NCI-H1105 (cell line): ENCODE measurements at places on chromosomes 12 and 14.

DNA sequence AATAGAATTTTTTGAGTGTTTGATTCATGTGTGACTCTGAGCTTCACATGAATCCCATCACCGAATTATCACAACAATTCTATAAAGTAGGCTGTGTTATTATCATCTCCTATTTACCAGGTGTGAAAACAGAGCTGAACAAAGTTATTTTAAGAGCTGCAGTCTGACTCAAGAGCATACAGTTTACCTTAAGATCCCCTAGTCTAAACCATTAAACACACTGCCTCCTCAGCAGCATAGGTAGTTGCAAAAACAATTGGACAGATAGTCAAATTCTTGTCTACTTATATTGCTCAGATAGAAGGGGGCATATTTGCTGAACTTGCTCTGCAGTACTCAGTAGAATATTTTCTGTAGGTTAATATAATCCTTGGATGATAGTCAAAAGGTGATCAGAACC, 219.8 kb upstream of the ATP2B1 start:
- no peak for DNase-seq

GRCh38 chr14:30974628-30975027, 50.8 kb upstream of the AP4S1 start:
- no peak for DNase-seq

DNA sequence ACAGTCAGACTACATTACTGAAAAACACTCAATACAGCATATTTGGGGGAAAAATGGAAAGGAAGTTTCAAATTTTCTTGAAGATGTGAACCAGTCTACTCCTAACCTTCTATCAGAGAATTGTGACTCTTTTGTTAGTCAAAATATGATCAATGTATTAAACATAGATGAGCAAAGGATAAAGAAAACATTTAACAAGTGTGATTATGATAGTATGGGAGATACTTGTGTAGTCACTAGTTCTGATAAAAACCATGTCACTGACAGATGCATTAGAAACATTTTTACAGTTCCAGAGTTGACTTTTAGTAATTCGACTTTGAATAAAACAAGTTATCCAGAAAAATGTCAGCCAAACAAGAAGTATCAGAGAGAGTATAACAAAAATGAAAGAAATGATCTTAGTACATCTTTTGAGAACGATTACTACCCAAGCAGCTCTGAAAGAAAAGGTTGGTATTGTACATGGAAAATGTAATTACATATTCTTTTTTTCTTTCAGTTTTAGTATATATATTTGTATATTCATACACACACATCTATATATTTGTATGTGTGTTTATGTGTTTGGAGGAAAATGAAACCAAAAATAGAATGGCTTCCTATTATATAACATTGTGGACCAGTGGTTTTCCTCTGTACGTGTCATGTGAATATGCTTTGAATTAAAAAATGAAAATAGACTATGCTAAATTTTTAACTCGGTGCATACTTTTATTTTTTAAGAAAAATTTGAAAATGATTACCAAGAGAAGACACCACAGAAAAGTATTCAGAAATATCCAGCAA, 63.3 kb upstream of the ABCD2 start:
- no peak for DNase-seq

DNA sequence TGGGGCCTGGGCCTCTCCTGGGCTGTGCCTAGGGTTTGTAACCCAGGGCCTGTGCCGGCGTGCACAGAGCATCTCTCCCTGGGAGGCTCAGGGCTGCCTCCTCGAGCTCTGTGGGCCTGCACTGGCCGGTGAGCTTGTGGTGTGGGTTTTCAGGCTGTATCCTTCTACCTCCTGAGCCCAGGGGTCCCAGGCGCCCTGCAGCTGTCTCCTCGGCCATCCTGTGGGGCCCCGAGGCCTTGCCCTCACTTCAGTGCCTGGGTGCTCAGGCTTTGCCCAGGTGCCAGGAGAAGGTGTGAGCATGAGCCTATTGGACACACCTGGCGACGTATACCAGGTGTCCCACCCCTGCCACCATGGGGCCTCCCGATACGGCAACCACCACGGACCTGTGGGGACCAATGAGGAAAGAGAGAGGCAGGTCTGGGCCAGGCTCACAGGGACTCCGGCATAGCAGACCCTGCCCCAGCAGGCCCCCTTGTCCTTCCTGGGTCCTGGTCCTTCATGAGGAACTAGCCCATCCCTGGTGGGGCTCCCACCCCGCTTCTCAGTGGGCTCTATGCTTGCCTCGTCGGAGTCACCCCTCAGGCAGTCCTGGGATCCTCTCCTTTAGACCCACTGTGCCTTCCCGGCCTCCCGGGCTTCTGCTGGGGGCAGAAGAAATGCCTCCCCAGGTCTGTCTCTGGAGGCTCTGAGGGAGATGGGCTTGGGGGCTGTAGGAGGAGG, 400.2 kb downstream of the TMEM121 start:
- DNase-seq = no peak

DNA sequence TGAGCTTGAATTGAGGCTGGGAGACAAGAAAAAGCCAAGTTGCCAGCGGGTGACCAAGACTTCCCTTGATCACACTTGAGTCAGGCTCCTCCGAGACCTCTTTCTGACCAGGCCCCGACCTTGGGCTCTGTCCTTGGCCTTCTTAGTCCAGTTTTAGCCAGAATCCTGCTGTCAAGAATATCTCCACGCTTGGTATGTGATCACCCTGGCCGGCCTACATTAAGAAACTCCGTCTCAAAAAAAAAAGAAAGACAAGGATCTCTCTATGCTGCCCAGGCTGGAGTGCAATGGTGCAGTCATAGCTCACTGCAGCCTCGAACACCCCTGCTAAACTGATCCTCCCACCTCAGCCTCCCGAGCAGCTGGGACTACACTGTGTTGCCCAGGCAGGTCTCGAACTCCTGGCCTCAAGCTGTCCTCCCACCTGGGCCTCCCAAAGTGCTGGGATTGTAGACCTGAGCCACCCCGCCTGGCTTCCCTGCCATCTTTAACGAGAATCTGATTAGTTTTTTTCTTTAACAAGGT, 1.0 kb upstream of the ITPK1 start:
- no peak for DNase-seq

GRCh38 chr12:67468549-67469245, 179.8 kb upstream of the DYRK2 start:
- no peak for DNase-seq

DNA sequence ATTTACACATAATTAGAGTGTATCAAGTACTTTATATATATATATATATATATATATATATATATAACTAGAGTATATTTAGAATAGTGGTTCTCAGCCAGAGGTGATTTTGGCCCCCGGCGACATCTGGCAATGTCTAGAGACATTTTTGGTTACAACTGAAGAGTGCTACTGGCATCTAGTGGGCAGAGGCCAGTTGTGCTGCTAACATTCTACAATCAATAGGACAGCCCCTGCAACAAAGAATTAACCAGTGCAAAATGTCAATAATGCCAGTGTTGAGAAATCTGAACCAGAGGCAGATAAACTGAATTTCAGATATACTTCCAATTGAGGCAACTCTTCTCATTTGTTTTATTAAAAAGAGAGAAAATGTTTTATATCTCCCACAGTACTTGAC, 8.9 kb downstream of the GTF2A1 start:
- DNase-seq = no peak

- no peak for DNase-seq
Measured at GRCh38 chr12:119679081-119679480, 11.1 kb downstream of the PRKAB1 start.

GRCh38 chr12:12744546-12745305, 27.6 kb downstream of the CDKN1B start:
- no peak for DNase-seq

DNA sequence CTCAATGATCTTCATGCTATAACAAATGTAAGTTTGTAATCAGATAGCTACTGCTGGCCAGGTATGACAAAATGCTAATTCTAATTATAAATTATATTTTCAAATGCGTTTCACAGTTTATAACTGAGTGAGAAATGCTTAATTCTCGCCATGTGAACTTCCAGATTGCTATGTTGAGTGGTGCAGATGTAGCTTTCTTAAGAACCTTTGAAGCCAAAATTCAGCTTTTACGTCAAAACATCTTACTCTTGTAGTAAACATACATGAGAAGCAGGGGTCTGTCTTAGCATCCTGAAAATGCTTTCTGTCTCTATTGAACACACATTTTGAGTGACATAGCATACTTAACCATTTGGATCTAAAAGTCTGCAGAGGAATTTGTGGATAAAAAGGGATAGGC, 176.5 kb upstream of the PRICKLE1 start:
- no peak for DNase-seq

DNA sequence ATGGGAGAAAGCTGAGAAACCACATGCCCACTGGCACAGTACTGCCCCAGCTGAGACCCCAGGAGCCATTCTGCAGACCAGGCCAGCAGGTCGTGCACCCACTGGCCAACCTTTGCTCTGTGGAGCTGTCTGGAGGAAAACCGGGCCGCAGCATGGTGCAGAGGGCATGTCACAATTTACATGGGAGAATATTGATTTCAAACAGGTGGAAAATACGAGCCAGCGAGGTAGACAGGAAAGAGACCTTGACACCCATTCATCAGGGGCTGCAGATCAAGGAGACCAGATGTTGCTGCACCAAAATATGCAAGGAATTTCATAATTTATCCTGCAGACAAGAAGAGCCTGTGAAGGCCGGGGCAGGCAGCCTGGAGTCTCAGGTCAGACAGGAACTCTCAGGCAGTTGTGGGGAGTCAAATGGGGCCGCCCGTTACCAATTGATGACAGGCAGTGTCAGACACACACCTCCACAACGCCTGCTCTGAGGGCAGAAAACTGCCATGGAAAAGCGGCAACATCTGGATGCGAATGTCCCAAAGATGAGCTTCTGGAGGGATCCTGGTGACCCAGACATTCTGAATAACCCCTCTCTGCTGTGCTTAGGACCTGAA, 74.6 kb upstream of the BCL11B start:
- no peak for DNase-seq

DNA sequence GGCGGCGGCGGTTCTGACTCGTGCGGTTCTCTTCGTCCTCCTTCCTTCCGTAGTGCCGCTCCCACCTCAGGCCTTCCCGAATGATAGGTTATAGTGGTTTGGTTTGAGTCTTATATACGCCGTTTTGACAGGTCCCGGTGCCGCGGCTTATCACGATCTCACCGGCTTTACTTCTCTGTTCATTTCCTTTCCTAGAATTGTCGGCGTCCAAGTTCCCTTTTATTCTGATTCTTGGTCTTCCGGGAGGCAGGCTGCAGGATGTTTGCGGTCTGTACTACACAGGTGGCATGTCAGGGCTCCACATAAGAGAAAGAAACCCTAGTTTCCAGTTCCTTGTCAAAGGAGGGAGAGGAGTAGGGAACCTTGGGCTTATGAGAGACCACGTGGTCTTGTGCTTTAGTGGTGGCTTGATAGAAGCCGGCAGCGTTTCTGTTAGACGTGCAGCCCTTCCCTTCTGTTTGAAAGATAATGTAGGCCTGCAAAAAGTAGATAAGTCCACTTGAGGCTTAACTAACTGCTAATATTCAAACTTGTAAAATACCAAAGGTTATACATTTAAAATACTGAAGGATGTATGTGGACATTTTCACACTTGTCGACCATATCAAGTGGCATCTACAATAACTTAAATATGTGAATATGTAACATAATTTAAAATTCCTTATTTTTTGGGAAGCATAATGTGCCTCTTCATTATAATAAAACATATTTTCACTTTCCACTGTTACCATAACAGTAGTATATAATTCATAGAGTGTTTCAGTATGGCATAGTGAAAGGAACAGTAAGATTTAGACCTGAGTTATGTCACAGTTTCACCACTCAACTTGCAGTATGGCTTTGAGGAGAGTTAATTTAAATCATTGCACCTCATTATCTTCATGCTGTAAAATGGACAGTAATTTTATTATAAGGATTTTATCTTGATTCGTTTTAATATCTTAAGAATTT, 804 bp downstream of the USP15 start:
- no peak for DNase-seq

DNA sequence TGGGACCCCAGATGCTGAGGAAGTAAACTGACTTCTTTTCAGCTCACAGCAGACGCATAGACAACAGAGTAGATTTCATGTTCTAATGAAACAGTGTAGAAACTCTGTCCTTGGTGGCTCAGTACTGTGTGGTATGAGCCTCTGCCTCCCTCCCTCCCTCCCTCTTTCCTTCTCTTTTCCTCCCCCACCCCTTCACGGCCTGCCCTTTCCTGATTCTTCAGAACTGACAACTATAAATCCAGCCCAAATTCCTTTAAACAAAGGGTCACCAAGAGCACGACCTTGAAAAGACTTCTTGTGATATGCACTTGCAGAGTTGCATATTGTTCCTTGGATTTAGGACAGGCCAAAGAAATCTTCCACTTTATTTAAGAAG, 164.0 kb downstream of the ETV6 start:
- DNase-seq = no peak

DNA sequence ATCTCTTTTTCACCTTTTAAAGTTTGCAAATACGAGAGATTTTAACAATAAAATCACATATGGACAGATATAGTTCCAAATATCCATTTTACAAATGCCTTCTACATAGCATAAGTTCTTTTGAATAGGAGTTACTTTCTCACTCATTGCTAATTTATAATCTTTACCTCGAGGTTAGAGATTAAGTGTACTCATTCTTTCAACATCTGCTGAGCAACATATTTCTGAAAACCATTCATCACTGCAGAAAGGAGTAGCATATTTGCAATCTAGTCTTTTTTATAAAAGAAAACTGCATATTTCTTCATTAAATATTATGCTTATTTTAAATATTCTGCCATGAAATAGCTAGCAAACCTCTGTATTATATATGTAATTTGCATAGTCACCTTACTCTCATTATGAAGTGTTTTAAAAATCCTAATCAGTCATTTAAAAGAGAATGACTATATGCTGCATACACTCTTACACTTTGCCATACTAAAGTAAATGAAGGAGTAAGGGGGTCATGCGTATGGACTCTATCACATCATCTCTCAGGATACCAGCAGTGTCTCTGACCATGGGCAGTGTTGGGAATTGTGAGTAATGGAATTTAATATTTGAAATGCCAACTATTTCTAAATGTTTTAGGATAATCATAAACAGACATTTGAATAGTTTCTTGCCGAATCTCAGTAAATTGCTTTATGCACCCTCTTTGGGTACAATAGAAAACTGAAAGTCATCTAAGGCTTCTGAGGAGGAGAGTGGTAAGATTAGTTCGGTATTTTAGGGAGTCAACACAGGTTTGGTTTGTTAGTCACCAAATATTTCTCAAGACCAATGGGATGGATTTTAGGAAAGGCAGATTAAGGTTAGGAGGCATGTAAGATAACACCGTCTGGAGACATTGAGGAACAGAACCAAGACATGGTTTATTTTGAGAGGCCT, 524.8 kb upstream of the ATP2B1 start:
- DNase-seq = no peak

- DNase-seq = no peak
Measured at GRCh38 chr12:110936367-110937103, 16.2 kb upstream of the MYL2 start.

- DNase-seq = no peak
Measured at GRCh38 chr12:53726946-53727309, 324 bp downstream of the CALCOCO1 start.

- no peak for DNase-seq
Measured at GRCh38 chr12:71760471-71760870, 5.8 kb downstream of the RAB21 start.

DNA sequence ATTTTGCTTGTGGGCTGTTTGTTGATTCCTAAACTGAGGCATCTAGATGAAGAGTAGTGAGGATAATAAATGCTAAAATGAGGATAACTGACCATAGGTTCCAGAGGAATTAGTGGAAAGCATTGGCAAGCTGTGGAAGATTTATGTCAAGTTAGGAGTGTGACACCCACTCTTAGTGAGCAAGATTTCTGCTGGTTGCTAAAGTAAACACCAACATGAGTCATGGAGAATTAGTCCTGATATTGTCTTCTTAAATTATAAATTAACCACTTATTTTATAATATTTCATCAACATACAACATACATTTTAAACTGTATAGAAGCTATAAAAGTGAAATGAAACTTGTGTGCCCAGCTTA, 328.2 kb downstream of the RPL10L start:
- no peak for DNase-seq

- peak; percentile 52 for DNase-seq
Measured at GRCh38 chr12:57124261-57124877, 3.9 kb upstream of the LRP1 start.
